ENCODE measurements at places on chromosomes 2 and 18.

GRCh38 chr2:240350006-240350355, 85.5 kb upstream of the GPC1 start:
- DNase-seq = no peak

GRCh38 chr2:222982010-222982908, 69.7 kb upstream of the KCNE4 start:
- no peak for DNase-seq

DNA sequence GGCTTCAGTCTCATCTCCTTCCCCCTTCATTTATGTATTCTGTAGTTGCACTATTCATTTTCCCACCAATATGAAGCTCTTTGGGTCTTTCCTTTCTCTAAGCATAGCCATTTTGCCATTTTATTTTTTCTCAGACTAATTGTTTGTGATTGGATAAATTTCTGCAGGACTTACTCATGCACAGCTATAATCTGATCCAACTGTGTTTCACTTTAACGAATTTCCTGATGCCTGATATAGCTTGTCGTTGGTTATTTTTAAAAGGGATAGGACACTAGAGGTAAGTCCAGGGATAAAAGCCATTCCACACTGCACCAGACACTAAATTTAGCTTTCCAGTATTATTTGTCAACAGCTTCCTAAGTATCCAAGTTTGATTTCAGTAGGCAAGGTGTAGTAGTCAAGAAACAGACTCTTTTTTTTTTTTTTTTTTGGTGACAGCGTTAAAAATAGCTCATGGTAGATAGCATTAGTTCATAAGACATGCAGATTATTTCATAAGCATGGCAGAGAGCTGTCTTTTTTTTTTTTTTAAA, 17.4 kb downstream of the ASB18 start:
- DNase-seq = no peak

GRCh38 chr2:126241001-126241400, 415.0 kb upstream of the GYPC start:
- no peak for DNase-seq

- DNase-seq = no peak
Measured at GRCh38 chr2:186594001-186594722, 4.3 kb downstream of the ITGAV start.

DNA sequence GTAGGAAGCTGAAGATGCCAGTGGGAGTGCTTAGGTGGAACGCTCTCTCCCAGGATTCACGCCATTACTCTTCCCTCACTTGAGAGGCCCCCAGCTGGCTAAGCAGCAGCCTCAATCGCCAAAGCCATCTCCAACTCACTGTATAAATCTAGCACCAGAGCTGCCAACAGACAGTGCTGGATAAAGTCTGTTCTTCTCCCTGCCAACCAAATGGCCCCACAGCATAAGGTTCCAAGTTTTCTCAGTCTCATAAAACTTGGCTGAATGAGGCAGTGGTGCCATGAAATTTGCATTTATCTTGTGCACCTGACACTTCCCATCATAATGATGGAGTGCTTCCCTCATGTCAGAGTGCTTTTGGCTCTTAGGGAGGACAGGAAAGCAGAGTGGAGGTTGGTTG, 428.2 kb upstream of the ETAA1 start:
- DNase-seq = no peak

GRCh38 chr18:78565240-78565639, 414.4 kb upstream of the SALL3 start:
- DNase-seq = no peak

DNA sequence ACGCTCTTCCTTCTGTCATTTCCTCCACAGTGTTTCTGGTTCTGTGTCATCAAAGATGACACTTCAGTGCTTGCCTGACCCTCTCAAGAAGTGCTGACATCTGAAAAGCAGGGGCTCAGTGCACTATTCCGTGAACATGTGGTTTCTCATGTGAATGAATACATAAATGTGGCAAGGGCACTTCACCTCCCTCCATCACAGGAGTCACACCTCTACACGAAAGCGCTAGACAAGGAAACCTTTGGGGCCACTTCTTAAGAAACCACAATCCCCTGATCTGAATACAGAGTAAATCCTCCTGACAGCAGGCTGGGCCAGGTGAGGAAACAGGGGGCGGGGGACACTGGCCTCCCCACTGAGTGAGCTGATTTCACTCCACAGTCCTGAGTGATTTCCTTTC, 145.8 kb upstream of the ACAA2 start:
- no peak for DNase-seq

DNA sequence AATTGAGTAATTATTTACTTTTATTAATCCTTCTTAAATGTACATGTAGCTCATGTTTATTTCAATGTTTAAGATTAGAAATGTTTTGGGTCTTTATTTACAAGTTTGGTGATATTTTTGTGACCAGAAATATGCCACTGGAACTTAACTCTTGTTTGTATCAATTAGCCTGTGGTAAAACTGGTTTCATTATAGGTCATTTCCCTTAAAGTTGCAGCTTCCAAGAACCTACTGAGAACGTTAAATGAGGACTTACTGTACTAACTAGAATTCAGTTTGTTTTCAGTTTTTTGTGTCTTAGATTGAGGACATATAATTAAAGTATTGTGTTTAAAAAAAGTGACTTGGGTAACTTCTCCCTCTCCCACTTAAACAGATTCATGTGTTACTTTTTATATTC, 4.3 kb downstream of the TYW5 start:
- no peak for DNase-seq

DNA sequence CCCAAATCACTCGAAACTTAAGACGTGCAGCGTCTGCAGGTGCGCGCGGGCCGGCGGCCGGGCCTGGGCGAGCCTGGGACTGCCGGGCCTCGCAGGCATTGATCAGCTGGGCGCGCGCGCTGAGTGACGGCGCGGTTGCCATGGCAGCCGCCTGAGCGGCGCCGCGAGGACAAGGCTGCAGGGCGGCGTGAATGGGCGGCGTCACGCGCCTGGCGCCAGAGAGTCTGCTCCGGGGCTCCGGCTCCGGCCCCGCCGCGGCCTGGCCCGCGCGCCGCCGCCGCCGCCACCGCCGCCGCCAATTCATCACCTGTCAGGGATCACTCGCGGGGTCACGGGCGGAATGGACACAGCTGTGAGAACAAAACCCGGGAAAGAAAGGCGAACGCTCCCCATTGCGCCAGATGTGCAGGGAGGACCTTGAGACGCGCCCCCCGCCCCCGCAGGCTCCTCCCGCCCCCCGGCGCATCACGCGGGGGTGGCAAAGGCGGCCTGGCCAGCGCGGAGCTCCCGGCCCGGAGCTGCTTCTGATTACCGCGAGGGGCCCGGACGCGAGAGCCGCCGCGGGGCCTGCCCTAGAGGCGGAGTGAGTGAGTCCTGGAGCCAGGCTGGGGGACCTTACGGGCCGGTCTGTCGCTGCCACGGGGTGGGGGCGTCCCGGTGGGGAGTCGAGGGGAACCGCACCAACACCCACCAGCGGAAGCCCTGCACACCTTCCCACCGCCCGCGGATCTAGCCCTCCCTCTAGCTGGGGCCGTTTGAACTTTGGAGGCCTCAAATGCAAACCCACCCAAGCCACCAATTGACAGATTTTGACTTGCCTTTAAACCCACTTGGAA, 2.9 kb upstream of the ID2 start:
- DNase-seq = peak; percentile 86

- DNase-seq = no peak
Measured at GRCh38 chr2:227132986-227133385, 31.0 kb downstream of the COL4A4 start.

- no peak for DNase-seq
Measured at GRCh38 chr2:60355849-60356261, 197.6 kb downstream of the BCL11A start.

- no peak for DNase-seq
Measured at GRCh38 chr2:122009561-122009960, 254.1 kb downstream of the TSN start.

DNA sequence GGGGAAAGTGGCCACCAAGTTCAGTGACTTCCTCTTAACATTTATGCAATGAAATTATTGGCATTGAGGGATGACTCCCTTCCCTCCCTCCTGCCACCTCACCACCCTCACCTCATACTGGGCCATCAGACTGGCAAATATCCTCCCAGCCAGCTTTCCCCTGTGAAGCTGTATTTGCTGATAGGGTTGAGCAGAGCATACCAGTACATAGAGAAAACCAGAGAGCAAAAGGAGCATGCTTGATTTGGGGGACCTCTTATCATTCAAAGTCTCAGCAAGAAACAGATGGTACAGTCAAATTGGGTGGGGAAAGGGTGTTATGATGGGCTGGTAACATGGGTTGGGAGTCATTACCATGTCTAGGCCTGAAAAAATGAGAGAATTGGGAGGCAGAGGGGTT, 19.1 kb upstream of the B3GNT2 start:
- no peak for DNase-seq

All from urinary bladder (tissue), 4 donors.